ENCODE measurements at places on chromosomes 3 and 15. TPM values are rescaled to one million over a fixed set of nuclear protein-coding genes. Genes with fewer than 3 reads are reported as not detected.

MFN1 gene
- 33.2 TPM for total RNA-seq

KLHL40 gene
- not detected for total RNA-seq

DNA sequence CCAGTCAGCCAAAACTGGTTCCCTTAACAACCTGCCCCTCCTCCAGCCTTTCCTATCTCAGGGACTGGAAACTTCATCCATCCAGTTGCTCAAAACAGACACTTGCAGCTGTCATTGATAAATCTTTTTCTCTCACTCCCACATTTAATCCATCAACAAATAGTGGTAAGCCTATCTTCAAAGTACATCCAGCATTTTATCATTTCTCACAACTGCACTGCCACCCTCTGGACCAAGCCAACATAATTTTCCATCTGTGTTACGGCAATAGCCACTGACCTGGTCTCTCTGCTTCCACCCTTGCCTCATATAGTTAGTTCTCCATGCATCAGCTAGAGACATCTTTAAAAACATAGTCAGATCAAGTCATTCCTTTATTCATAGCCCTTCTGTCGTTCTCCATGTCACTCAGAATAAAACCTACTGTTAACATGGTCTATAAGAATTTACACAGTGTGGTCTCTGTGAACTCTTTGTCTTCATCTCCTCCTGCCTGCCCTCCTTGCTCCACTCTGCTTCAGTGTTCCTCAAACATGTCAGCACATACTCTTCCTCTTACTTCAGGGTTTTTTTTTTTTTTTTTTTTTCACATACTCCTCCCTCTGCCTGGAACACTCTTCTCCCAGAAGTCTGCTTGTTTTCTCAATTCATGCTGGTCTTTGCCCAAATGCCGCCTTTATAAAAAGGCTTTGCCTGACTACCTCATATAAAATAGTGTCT lies 102.5 kb upstream of the COL6A5 start:
- no peak for DNase-seq

- DNase-seq, result no peak
Observed at GRCh38 chr3:184004476-184004875, 13.2 kb downstream of the ABCC5 start.

RLBP1 gene
- total RNA-seq, result not detected

CRABP1 gene
- total RNA-seq, result not detected

GRCh38 chr3:47475029-47475569 lies 642 bp downstream of the SCAP start:
- DNase-seq, result no peak

KIF7 gene
- total RNA-seq, result 4.6 TPM

- no peak for DNase-seq
Observed at GRCh38 chr3:124381575-124382333, 348.5 kb upstream of the UMPS start.

LRRN1 gene
- 0.45 TPM for total RNA-seq

- DNase-seq, result no peak
Observed at GRCh38 chr3:159253860-159254259, 452.0 kb downstream of the MFSD1 start.

SAXO2 gene
- 0.64 TPM for total RNA-seq

KBTBD13 gene
- not detected for total RNA-seq

CYP19A1 gene
- 1.3 TPM for total RNA-seq

DNA sequence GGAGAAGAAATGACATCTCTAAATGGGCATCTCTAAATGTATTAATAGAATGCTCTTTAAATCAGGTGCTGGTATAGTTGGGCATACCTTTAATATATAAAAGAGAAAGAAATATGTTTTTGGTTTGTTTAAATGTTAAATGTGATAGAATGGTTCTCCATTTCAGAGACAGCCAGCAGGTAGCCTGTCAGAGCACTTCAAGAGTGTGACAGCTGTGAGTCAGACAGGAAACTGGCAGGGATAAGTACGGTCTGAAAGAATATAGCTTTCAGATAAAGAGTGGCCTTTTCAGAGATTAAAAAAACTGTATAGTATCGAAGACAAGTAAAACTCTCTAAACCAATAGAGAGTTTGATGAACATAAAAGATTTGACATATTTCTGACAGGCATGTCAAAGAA lies 654.1 kb downstream of the IGSF11 start:
- no peak for DNase-seq

SCAMP5 gene
- 3.7 TPM for total RNA-seq

STXBP5L gene
- total RNA-seq, result not detected

- DNase-seq, result no peak
Observed at GRCh38 chr3:72152551-72153476, 367.9 kb upstream of the PROK2 start.

Data from activated naive CD4-positive, alpha-beta T cell treated with anti-CD3 and anti-CD28 coated beads, Interleukin-2, amount 50 U/mL, for 72 hours (primary cell).